CD8-positive, alpha-beta memory T cell (primary cell): ENCODE measurements at places on chromosomes 1 and 21. TPM values are rescaled to one million over a fixed set of nuclear protein-coding genes. Genes with fewer than 3 reads are reported as not detected.

EFNA1 gene
- polyA plus RNA-seq, result 1.3 TPM

OR2T33 gene
- polyA plus RNA-seq, result not detected

DNA sequence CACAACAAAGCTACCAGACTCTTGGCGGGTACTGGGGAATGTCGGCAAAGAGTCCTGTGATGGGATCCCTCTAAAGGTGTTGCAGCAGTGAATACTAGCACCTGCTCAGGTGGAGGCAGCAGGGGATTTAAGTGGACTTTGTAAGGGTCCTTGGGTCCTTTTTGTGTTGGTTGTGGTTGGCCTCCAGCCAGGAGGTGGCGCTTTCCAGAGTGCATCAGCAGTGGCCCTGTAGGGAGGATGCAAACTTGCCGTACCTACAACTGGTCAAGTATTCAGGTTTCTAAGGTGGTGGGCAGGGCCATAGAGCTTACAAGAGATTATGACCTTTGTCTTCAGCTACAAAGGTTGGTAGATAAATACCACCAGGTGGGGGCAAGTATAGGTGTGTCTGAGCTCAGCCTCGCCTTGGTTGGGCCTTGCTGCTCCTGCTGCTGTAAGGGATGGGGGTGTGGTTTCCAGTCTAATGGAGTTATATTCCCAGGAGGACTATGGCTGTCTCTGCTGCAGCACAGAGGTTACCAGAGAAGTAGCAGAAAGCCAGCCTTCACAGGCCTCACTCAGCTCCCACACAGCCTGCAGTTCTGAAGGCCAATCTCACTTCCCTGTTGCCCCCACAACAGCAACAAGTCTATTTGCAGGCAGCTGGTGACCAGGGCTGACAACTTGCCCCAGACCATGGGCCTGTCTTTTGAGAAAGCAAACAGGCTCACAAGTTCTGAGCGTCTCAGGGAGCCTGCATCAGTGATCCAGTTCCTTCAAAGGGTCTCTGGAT lies 7.3 kb downstream of the OR2M5 start:
- DNase-seq, result no peak

DNA sequence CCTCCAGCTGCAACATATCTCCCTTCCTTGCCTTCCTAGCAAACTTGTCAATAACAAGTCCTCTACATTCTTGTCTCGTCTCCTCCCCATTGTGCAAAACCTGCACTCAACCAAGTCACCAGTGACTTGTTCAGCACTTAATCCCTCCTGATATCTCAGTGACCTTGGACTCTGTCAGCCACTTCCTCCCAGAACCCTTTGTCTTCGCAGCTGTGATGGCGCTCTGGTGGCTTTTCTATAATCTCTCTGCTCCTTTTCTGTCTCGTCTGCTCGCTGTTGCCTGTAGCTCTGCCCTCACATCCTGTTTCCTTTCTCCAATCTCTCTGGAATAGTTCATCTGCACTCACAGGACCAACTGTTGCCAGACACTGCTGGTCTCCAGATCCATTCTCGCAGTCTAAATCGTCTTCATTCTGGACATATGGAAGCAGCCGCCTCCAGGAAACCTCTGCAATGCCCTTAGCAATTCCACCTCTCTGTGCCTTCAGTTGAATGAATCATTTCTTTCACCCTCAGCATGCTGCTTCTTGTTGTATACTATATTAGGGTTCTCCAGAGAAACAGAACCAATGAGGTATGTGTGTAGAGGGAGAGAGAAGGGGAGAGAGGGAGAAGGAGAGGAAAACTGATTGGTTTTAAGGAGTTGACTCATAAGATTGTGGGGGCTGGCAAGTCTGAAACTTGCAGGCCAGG lies 17.4 kb upstream of the IFNAR2 start:
- DNase-seq, result no peak

DNA sequence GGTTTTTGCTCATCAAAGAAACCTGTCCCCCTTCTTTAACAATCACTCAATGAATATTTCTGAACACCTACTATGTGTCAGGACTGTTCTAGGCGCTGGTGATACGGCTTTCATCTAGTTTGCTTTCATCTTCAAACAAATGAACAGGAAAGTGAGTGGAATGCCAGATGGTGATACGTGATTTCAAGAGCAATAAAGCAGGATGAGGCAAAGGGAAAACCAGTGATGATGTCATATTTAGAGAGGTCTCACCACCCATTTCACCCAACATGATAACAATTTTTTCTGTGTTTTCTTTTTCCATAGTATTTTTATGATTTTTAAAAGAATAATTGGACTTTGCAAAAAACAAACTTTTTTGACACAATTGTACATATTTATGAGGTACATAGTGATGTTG lies 11.3 kb upstream of the SLC6A17 start:
- no peak for DNase-seq

DNA sequence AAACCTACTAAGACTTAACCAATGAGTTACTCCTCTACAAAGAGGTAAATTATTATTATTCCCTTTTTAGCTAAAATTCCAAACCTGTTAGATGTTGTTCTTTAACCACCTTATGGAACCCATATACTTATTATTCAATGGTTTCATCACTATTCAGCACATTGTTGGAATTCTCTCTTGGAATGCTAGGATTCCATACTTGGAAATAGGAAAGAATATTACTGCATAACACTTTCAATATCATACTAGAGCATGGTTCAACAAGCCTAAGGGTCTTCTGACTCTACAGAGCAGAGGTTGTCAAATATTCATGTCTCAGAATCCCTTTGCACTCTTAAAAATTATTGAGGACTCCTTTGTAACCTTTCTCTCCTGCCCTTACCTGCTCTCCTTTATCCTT lies 69.4 kb downstream of the DEGS1 start:
- no peak for DNase-seq
